ENCODE measurements at places on chromosomes 5 and 9.

DNA sequence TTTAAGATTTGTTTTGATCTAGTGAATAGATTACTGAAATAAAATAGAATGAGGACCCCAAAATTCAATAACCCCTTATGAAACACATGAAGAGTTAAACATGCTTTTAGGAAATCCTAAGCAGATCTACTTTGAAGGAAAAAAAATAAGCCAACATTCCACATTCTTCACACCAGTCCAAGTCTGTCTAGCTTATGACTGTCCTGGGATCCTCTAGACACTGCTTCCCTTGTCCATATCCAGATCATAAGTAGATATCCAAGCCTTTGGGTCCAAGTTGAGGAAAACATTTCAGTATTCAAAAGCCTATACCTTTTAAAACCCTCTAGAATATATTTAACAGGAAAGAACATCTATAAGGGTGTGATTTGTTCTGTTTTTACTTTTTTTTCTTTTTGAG is 58.8 kb upstream of the MINAR2 start:
- no peak for DNase-seq

DNA sequence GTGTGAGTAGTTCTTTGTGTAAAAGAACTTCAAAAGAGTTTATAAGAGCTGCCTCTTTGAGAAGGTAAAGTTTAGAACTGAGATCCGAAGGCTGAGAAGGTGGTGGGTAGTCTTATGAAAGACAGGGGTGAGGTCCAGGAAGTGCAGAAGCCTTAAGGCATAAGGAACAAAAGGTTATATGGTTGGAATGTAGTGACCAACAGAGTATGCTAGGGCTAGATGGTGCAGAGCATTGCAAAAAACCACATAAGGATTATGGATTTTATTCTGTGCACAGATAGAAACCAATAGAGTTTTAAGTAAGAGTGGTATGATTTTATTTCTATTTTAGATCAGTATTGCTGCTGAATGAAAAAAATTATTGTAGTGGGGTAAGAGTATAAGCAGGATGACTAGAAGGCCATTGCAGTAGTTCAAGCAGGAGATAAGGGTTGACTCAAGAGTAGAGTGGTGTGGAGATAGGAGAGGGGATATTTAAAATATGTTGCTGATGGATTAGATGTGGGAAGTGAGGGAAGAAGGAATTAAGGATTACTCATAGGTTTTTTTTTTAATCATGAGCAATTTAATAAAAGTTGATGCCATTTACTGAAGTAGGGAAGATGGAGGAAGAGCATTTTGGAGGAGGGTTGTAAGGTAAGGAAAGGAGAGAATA is 3.7 kb downstream of the RECK start:
- DNase-seq, result no peak

DNA sequence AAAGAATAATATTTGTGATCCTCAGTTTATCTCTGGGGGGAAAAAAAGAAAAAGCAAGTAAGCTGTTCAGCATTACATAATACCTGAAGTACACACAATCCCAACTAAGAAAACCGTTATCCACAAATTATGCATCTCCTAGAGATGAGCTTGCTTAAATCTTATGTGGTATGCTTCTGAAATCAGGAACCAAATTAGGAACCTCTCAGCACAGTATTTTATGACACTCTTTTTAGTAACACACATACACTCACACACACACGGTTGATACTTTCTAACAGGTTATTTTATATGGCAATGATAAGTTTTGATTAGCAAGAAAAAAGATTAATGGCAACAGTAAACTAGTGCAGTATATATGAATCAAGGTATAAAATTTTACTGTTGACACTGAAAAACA is 1.2 kb upstream of the ZNF510 start:
- no peak for DNase-seq

GRCh38 chr5:96114736-96115135 is 153.1 kb upstream of the ELL2 start:
- no peak for DNase-seq

- no peak for DNase-seq
These were observed 38.0 kb upstream of the OLFM1 start for GRCh38 chr9:135049460-135049859.

- DNase-seq, result no peak
These were observed 14.7 kb upstream of the LHX2 start for GRCh38 chr9:123996731-123997421.

- no peak for DNase-seq
These were observed 48.2 kb upstream of the PRDM9 start for GRCh38 chr5:23459214-23459613.

DNA sequence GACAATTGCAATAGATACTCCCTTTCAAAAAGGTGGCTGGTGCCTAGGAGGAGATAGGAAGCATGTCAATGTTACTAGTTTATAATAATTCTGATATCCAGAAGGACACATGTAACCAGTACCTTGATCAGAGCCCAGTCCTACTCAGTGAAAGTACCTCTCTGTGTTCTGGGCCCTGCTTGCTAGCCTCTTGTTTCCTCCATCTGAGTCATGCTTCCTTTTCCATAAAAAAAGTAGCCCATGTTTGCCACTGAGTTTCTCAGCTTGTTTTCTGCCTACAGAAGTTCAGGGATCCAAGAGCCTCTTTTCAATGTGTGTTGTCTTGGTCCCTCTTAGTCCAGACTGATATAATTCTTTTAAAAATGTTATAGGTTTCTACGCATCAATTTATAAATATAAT is 149.0 kb downstream of the SSBP2 start:
- DNase-seq, result no peak

DNA sequence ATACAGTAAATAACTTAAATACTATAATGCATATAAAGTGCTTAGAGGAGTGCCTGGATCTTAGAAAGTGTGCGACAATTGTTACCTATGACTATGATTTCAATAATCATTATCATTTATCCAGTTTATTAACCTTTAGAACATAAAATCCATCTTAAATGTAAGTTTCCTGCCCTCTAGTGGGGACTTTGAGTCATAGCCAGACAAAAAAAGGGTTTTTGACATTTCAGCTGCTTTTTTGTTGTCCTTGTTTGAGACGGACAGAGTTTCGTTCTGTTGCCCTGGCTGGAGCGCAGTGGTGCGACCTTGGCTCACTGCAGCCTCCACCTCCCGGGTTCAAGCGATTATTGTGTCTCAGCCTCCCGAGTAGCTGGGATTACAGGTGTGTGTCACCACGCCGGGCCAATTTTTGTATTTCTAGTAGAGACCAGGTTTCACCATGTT is 9.7 kb upstream of the C9orf152 start:
- DNase-seq, result no peak

GRCh38 chr5:14745188-14745563 is 80.7 kb downstream of the OTULIN start:
- DNase-seq, result no peak

DNA sequence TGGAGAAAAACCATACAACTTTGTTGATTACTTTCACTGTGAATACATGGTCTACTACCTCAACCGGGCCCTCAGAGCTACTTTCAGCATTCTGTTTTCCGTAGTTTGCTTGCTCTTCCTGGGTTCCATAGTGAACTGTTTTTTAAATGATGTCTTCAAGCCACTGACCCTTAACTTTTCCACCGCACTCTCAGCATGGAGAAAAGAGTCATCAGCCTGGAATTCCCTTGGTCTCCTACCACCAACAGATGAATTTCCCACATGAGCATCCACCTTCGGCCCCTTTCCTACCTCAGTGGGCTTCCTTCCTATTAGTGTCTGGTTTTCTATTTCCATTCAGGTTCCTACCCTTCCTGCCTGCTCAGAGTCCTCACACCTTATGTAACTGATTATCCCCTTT is 135.9 kb upstream of the ADAMTSL1 start:
- DNase-seq, result no peak

GRCh38 chr5:62142351-62142750 is 163.7 kb upstream of the KIF2A start:
- DNase-seq, result no peak

DNA sequence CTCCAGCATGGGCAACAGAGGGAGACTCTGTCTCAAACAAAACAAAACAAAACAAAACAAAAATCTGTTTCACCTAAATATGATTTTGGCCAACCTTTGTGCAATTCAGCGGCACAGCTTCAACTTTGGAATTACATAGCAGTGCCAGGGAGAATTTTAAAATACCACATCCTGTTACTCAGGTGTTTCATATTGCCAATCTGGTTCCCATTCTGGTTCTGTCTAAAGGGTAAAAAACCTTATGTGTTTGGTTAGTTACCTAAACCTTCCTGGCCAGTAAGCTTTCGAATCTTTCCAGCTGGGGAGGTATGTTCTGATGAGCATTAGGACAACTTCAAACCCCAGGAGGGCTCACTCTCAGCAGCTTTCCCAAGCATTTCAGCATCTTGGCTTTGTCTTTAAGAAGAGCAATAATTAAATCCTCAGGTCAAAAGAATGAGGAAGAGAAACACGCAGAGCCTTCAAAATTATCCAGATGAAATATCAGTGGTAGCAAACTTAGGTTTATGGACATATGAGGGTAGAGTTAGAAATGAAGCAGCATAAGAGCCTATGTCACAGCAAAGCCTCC is 2.7 kb downstream of the DAB2 start:
- DNase-seq, result no peak

DNA sequence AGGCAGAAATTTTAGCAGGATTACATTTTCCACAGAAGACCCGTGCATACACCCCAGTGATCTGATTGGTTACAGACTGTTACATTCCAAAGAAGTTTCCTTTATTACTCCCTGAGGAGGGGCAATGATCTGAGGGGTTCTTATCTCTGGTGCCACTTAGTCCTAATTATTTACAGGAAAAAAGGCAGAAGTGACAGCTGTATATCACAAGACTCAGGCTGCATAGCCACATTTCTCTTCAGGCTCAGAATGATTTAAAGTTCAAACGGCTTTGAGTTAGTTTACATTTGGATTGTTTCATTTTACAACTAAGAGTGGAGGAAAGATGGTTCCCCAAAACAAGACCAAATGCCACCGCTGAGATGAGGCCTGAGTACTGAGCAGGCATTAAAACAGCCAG is 17.3 kb downstream of the NAIF1 start:
- no peak for DNase-seq

- no peak for DNase-seq
These were observed 77.5 kb downstream of the EHMT1 start for GRCh38 chr9:137696136-137696925.

All from activated CD8-positive, alpha-beta memory T cell treated with anti-CD3 and anti-CD28 coated beads for 48 hours (primary cell).